ENCODE measurements at places on chromosomes 5 and 9.
A peak's percentile ranks its signal among the peaks of the same experiment; 100 is the strongest.

DNA sequence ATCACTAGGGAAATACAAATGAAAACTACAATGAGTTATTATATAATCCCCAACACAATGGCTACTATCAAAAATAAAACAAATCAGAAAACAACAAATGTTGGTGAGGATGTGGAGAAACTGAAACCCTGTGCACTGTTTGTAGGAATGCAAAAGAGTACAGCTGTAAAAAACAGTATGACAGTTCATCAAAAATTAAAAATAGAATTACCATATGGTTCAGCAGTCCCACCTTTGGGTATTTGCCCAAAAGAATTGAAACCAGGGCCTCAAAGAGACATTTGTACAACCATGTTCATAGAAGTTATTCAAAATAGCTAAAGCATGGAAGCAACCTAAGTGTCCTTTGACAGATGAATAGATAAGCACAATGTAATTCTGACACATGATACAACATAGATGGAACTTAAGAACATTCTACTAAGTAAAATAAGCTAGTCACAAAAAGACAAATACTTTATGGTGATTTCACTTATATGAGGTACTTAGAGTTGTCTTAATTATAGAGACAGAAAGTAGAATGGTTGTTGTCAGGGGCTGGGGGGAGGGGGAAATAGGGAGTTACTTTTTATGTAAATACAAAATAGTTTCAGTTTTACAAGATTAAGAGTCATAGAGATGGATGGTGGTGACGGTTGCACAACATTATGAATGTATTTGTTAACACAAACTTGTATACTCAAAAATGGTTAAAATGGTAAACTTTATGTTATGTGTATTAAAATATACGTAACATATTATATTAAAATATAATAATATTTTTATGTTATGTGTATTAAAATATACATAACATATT, 102.8 kb downstream of the KCTD16 start:
- DNase-seq: no peak

DNA sequence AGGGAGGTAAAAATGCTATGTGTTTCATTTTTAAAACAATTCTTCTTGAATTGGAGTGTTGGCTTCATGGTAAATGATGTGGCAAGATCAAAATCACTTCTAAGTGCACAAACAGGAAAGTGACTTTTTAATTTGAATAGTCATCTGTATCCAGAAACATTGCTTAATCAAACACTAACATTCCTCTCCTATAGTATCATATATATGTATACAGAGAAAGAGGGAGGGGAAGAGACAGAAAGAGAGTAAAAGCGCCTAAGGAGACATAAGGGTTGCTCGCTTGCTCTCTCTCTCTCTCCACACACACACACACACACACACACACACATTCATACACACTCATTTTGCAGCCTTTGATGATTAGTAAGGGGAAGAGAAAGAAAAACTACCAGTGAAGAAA, 95.4 kb upstream of the PRDM9 start:
- no peak for DNase-seq

DNA sequence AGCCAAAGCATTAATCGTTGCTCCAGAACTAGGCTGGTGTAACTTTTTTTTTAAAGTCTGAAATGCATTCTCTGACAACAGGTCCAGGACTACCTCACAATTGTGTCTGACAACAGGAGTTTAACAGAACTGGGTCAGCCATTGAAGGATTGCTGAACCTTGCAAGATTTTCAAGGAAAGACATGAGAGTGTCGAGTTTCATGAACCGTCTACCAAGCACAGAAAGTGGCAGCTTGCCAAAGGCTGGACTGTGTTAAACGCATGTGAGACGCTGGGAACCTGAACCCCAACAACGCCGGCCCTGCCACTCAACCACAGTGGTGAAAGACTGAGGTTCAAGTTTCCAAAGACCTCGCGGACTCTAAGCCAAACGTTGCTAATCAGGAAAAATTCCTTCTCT, 79.1 kb downstream of the LHFPL2 start:
- no peak for DNase-seq

GRCh38 chr5:154758977-154759376, 3.8 kb downstream of the LARP1 start:
- no peak for DNase-seq

DNA sequence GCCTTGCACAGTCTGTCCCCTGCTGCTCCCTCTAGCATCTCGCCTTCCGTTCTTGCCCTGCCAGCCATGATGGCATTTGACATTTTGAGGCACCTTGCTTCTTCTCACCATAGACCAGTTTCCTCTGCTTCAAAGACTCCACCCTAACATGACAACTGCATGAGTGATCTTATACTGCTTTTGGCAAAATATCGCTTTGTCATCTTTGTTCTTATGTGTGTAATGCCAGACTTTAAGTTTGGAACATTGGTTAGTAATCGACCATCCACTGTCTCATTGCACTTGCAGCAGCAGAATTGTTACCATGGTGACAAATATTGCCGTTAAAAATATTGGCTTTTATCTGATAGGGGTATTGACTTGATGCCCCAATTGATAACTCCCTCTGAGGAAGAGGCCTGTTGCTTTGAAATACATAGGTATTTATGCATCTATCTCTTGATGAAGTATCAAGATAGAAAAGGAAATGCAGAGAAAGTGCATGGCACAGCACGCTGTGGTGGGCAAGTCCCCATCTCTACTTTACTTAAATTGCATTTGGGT, 6.8 kb downstream of the GARIN3 start:
- DNase-seq: peak; percentile 15

- no peak for DNase-seq
Observed at GRCh38 chr5:61625681-61626621, 293.9 kb downstream of the ZSWIM6 start.

DNA sequence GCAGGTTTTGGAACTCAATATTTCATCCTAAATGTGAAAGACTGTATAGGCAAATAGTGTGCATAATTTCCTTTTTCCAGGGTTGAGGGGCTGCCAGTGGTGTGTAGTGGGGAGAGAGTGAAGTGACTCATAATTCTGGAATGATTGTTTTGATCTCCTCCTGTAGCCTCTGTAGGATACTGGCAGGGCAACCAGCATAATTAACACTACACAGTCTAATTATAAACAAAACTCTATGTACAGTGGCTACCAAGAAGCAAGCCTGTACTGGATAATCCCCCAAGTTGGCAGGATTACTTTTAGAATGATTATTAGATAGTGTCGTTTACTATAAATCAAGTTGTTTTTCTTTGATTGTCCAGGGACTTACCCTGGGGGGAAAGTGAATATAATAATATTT, 32.2 kb downstream of the LNPEP start:
- no peak for DNase-seq
